Stimulated activated CD4-positive, alpha-beta T cell treated with anti-CD3 and anti-CD28 coated beads, Interleukin-1b, Interleukin-23, amount 100 ng/mL, for 48 hours (primary cell): ENCODE measurements at places on chromosomes 6 and 20.

GRCh38 chr20:22578221-22579118 is 5.9 kb downstream of the FOXA2 start:
- DNase-seq: no peak

DNA sequence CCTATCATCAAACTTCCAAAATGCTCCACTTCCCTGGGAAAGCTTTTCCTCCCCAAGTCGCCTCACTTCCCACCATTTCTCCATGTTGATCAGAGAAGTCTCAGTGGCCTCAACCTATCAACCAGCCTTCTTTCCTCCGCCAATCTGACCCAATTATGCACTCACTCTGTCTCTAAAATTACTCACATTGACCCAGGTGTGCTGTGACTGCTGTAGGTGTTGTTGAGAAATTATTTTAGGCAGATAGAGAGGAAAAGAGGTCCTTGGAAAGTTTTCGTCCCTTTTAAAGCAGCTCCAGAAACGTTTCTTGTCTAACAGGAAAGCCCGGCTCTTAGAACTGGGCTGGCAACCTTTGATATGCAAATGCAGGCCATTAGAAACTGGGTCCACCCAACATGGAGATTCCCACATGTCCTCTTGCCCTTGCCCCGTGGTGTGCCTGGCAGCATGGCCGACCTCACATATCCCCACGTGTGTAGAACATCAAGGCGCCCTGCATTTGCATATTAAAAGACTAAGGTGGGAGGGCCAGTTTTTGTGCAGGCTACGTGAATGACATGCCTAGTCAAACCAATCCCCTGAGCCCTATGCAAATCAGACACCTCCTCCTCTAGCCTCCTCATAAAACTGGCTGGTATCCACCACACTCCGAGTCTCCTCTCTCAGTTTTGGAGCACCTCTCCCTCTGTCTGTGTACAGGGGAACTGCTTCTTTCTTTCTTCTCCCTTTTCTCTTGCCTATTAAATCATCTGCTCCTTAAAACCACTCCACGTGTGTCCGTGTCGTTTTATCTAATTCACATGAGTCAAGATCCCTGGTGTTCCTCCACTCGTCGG is 12.9 kb downstream of the IPCEF1 start:
- no peak for DNase-seq

DNA sequence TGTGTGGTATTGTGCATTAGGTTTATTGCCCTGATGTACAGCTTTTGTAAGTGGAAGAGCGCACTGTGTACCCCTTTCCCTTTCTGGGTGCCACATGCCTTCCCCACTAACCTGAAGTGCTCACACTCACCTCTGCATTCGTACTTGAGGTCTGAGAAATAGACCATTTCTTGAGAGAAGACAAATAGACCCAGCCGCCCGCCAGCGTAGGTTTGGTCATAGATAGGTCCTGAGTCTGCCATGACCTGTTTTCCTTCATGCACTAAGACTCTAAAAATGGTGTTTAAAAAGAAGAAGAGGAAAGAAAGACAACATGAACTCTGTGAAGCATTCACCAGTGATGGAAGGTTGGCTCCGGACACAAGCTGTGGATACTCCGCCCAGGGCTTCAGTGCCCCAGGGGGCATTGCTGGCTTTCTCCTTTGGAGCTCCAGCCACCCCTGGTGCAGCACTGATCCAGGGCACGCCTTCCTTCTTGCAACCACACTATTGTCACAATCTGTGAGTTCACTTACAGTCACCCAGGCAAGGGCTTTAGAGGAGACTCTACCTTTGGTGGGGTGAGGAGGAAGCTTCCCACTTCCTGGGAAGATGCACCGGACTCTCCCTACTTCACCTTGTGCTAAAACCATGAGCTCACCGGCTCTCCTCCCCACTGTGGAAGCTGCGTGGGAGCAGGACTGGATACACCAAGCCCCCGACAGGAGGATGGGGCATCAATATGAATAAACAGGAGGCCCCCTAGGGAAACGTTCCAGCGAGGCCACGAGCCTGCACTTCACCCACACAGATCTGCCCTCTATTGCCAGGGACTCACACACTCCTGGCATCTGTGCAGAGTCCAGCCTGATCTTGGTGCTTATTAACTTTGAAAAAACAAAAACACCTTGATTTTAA is 33.3 kb downstream of the THBS2 start:
- DNase-seq: no peak

DNA sequence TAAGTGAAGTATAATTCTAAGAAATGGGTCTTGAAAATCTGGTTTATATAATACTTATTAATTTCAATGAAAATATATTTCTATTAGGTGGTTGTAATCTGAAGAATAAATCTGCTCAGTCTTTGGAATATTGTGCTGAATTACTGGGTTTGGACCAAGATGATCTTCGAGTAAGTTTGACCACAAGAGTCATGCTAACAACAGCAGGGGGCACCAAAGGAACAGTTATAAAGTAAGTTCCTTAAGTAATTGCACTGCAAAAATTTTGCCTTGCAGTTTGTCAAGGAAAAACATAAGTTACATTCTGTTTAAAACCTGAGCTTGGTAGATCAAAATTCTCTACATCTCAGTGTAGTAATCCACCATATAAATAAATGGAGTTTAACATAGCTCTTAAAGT is 106.0 kb downstream of the MYO6 start:
- no peak for DNase-seq

GRCh38 chr6:11831653-11832052 is 53.0 kb upstream of the ADTRP start:
- no peak for DNase-seq
